Neural progenitor cell (in vitro differentiated cells): ENCODE measurements at places on chromosomes 2 and 18.
A peak's percentile ranks its signal among the peaks of the same experiment; 100 is the strongest.

DNA sequence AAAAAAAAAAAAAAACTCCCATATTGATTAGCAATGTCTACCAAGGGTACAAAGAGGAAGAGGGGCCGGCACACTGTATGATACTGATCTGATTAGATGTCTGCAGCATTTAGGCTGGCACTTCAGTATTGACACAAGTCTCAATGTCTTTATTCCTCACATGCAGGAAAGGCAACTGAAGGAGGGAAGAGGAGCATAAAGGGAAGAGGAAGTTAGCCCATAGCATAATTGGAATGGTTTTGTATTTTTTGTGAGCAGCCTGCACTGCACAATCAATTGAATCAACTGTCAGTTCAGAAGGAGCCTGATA, 79.0 kb downstream of the DNER start:
- no peak for DNase-seq

GRCh38 chr2:105404736-105405135, 5.9 kb upstream of the FHL2 start:
- DNase-seq = no peak

DNA sequence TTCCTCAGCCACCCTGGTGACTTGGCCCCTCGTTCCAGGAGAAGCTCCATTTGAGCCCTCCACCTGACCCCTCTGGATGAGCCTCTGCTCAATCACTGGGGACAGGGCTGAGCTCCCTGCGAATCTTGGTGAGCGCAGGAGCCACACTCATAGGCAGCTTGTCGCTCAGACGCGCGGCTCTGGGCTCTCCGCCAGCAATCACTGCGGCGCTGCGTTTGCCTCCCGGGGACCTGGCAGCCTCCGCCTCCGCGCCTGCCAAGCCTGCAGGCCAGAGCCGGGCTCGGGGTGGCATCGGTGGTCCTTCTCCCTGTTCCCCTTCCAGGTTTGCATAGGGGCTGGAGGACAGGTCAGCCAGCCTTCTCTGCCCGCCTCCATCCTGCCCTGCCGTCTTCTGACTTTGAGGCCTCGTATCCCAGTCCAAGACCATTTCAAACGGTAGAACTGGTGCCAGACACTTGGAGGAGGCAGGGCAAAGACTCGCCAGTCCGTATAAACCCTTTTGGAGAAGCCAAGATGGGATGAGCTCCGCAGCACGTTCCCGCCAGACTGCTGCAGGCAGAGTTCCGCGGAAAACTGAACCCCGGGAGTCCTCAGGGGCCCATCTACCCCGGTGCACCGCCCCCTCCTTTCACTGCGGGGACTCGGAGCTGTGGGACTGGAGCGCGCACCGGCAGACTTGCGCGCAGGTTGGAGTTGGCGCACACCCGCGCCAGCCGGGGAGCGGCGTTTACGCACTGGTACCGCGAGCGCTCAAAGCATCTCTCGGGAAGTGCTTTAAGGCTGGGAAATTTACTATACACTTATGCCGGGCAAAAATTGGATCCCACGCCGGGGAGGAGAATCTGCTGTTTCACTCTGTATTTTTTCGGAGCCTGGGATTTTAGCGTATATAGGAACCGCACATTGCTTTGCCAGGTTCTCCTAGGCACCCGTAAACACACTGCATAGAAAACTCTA, 1.1 kb upstream of the TACR1 start:
- peak; percentile 72 for DNase-seq

- DNase-seq = no peak
Measured at GRCh38 chr2:26636935-26637334, 4.2 kb downstream of the CIB4 start.

- DNase-seq = no peak
Measured at GRCh38 chr2:198371921-198372543, 567.6 kb downstream of the PLCL1 start.

GRCh38 chr2:88450925-88451810, 1.3 kb downstream of the FOXI3 start:
- no peak for DNase-seq
